Liver (tissue), 10 donors: ENCODE measurements at places on chromosomes 16 and 17.
A peak's percentile ranks its signal among the peaks of the same experiment; 100 is the strongest.

DNA sequence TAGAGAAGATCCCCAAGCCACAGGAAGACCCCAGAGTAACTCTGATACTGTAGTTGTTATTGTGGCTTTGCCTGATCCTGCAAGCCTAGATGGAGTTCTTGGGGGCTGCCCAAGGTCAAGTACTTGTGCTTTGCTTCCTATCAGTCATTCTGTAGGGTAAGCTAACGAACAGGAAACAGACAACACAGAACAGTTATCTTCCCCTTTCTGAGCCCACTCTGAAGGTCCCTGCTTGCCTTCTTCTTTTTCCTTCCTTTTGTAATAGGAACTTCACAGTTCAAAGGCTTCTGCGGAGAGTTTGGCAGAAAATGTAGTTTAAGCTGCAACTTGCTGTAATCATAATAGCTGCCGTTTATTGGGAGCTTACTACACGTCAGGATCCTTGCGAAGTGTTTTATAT lies 494.1 kb upstream of the ERCC4 start:
- DNase-seq, result no peak

DNA sequence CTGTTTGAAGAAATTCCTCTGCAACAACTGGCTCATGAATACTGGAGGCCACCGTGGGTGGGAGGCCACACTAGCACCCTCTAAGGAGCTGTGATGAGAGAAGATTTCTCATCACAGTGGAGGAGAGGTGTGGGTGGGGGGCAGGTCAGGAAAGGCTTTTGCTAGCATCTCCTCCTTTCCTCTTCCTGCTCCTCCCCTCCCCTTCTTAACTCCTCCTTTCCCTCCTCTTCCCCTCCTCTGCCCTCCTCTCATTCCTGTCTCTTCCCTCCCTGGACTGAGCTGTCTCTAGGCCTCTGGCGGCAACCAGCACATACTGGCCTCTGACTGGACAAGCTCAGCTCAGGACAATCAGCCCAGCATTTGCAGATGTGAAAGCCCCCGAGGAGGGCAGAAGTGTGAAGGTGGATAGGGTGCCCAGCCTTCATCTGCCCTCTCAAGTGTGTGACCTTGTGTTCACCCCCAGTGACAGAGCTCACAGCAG lies 19.0 kb upstream of the LHX1 start:
- DNase-seq, result no peak

DNA sequence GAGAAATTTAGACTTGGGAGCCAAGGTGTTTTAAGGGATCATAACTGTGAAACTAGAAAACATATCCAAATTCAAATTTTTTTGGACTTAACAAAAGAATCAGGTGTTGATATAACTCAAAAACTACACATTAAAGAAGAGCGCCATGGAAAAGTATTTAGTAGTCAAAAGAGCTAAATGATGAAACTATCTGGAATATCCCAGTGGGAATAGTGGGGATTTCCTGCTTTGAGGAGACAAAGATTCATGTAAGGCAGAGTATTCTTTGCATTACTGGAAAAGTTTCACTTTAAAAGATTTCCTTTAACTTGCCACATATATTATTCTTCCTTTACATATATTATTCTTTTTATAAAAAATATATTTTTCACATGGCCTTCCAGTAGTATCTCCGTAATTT lies 40.3 kb upstream of the VPS4A start:
- no peak for DNase-seq

DNA sequence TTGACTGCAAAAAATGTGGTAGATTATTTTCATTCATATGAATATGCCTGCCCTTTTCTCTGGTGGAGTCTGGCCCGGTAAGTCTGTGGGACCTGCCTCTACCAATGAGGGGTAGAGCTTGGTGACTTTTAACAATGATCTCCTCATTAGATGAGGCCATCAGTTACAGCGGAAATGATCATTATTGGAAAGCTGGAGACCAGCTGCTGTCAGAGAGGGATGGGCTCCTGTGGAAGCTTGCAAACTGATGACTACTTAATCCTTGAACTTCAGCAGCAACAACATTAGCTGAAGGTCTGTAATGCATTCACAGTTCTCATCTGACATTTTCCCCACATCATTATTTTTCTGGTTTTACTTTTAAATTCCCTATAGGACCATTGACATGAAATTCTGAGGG lies 194.1 kb downstream of the CDH13 start:
- DNase-seq, result no peak

DNA sequence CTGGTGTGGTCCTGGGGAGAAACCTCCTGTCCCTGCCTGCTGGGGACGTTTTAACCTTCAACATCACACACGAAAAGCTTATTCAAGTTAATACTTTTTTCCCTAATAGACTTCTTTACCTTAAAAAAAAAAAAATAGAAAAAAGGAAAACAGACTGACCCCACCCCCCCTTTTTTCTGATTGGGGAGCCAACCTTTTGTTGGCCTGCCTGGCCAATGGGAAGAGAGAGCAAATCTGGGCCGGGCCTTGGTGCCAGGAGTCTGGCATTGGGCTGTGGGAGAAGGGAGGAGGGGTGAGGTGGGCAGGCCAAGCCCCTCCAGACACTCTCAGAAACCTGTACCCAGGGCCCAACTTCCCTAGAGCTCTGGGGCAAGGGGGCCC lies 3.0 kb downstream of the CBX8 start:
- no peak for DNase-seq

GRCh38 chr16:838741-839140 lies 38.2 kb upstream of the GNG13 start:
- no peak for DNase-seq

- DNase-seq, result no peak
Measured at GRCh38 chr16:57574646-57575467, 32.4 kb downstream of the ADGRG5 start.

- DNase-seq, result no peak
Measured at GRCh38 chr16:28311913-28312312, 19.6 kb downstream of the SBK1 start.

GRCh38 chr17:80664217-80664790 lies 119.7 kb downstream of the RPTOR start:
- DNase-seq, result no peak

- peak; percentile 42 for DNase-seq
Measured at GRCh38 chr17:80146121-80147034, 550 bp downstream of the EIF4A3 start.

- DNase-seq, result no peak
Measured at GRCh38 chr17:49633762-49634484, 44.0 kb downstream of the SPOP start.

DNA sequence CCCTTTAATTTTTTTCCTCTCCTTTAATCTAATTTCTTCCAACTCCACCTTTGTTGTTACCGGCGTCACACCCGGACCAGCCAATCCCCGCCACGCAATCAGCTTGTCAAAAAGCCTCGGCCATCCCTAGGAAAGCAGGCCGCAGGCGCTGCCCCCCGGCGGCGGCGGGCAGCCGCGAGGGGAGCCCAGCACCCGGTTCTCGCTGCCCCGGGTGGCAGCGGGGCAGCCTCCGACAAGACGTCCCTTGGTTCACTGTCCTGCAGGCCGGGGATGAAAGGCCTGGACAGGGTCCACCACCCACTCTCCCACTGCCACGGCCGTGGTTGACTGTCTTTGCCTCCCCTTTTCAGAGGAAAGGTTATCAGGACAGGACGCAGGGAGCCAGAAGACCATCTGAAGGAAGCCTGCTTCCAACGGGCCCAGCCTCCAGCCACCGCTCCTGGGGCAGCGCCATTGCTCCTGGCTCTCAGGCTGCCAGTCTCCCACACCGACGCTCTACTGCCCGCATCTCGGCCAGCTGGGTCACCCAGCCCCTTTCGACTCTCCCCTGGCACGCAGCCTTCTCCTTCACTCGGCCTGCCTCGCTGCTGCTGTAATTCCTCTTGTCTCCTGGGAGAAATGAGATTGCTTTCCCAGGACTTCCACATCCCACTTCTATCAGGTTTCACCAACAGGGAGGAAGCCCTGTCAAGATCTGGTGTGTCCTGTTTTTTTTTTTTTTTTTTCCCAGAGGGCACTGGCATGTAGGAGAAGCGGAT lies 2.8 kb upstream of the UBTF start:
- peak; percentile 84 for DNase-seq

DNA sequence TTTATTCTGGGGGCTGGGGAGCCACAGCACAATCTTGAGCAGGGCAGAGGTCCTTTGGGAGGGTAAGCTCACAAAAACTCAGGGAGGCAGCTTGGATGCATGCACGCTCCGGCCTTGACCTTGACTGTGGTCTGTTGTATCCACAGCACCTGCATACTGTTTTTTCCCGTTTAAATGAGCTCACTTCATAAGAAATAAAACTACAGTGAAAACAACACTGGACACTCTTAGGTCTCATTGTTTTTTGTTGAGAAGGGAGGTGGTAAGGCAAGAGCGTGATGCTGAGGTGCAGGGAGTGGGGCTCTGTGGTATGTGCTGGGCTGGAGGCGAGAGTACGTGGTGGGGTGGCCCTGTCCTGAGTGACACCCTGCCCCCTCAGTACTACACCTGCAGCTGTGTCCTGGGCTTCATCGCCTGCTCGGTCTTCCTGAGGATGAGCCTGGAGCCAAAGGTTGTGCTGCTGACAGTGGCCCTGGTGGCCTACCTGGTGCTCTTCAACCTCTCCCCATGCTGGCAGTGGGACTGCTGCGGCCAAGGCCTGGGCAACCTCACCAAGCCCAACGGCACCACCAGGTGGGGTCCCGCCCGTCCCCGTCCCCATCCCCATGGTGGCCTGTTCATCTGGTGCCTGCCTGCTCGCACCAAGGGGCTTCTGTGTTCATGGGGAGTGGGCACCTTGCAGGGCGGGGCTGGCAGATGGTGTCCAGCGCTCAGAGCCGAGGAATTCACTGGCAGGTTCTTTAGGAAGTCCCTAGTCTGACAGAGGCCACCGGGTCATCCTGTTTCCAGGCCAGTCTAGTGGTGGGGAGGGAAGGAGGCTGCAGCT lies 44.2 kb downstream of the ADCY7 start:
- DNase-seq, result no peak

DNA sequence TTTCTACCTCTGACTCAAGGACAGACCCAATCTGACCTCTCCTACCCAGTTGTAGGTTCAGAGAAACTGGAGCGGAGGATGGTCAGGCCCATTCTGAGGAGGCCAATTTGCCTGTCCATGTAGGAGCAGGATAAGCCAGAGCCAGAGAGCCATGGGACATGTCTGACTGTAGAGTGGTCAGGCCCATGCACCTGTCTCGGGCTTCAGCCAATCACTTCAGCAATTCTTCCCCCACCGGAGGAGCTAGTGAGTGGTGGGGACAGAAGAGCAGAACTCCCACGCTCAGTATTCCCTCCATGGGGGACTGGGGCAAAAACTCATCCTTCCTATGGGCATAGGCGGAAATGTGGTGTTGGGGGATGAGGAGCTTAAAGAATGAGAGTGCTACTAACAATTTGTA lies 14.3 kb downstream of the DCAF7 start:
- no peak for DNase-seq

DNA sequence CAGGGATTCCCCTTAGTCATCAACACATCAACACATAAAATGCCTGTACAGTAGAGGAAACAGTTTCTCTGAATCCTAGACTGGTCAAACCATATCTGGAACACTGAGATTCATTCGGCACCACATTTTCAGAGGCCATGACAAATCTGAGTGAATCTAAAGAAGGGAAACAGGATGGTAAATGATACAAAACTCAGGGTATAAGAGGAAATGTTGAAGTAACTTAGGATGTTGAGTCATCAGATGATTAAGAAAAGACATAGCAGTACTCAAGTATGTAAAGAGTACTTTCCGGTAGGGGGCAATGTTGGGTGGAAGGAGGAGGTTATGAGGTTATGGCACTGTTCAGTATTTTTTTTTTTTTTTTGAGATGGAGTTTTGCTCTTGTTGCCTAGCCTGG lies 358.5 kb upstream of the PMFBP1 start:
- no peak for DNase-seq

GRCh38 chr17:2789700-2790099 lies 6.5 kb upstream of the RAP1GAP2 start:
- DNase-seq, result no peak

GRCh38 chr16:4085405-4085970 lies 30.8 kb downstream of the ADCY9 start:
- no peak for DNase-seq

DNA sequence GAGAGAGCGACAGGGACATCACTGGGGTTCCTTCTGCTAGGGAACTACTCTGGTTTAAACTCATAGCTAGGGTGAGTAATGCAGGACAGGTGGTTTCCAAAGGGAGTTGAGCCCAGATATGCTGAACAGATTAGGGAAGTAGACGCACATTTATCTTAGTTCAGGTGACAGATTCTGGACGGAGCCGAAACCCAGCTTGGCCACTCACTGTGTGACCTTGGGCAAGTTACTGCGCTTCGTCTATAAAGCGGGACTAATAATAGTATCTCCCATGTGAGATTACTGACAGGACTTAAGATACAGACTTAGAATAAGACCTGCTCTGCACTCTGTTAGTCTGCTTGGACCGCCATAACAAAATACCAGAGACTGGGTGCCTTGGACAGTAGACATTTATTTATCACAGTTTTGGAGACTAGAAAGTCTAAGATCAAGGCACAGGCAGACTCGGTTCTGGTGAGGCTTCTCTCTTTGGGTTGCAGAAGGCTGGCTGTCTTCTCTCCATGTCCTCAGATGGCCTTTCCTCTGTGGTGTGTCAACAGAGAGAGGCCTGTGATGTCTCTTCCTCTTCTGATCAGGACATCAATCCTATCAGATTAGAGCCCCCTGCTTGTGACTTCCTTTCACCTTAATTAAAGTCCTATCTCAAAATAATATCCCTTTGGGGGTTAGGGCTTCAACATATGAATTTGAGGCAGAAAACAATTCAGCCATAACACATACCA lies 12.1 kb downstream of the SCNN1G start:
- no peak for DNase-seq

GRCh38 chr17:49928126-49928800 lies 40.7 kb upstream of the DLX4 start:
- DNase-seq, result no peak

DNA sequence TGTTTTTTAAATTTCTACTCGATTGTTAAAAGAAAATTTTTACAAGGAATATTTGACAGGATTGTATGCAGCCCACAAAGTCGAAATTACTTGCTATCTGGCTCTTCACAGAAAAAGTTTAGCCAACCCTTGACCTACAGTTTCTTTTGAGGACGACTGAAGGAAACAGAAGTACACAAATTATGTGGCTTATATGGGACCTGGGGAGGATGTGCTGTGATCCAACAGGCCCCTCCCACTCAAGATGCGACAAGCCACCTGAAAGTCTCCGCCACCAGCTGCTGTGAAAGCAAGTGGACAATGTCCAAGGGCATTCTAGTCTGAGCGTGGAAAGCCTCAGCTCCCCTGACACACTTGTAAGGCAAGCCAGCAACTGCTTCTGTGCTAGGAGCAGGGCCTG lies 42.4 kb upstream of the SLC25A19 start:
- no peak for DNase-seq

DNA sequence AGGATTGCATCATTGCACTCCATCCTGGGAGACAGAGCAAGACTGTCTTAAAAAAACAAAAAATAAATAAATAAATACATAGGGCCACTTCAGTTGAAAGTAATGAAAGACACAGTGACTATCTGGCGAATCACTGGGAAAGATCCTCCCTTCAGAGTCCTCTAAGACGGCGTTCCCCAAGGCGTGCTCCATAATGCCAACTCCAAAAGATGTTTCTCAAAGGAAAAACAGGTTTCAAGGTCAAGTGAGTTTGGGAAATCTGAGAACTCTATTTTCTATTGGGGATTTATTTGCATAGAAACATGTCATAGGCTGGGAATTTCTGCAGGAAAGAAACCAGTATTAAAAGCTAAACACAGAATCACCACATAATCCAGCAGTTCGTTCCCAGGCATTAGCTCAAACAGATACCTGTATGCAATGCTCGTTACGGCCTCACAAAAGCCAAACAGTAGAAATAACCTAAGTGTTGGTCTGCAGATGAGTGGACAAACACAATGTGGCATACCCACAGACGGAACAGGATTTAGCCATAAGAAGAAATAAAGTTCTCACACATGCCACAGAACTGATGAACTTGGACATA lies 7.9 kb downstream of the KLHDC4 start:
- DNase-seq, result no peak

- no peak for DNase-seq
Measured at GRCh38 chr17:37025847-37026530, 77.2 kb downstream of the AATF start.
